ENCODE measurements at places on chromosomes 7 and 10.

- DNase-seq, result no peak
These were observed 112.8 kb upstream of the KMT2E start for GRCh38 chr7:104901240-104901619.

GRCh38 chr7:55555160-55555559, 17.1 kb downstream of the VOPP1 start:
- DNase-seq, result no peak

DNA sequence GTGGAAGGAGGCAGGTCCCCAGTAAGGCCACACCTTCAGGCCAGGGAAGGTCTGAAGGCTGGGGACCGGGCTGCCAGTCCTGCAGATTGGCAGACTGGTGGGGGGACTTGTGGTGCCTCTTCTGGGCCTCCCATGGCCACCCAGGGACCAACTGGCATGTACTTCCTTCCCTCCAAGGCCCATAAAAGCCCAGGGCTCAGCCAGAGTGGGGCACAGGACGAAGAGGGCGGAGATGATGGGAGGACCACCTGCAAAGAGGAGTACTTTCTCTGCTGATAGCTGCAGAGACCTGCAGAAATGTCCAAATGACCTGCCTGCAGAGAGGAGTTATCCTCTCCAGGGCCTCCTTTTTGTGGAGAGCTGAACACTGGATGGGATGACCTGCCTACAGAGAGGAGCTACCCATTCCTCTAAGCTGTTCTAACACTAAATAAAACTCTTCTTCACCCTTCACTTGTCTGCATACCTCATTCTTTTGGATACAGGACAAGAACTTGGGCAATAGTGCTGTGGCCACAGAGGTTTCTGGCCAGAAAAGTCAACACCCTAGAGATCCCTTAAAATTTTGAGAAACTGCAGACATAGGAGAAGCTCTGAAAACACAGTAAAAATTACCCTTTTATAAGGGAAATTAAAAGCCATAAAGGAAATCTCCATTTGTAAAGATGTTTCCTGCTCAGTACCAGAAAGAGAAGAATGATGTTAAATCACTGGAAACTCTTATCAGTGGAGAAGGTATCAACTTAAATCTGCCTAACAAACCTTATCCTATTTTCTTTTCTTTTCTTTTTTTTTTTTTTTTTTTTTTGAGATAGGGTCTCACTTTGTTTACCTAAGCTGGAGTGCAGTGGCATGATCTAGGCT, 20.7 kb upstream of the PRF1 start:
- no peak for DNase-seq

DNA sequence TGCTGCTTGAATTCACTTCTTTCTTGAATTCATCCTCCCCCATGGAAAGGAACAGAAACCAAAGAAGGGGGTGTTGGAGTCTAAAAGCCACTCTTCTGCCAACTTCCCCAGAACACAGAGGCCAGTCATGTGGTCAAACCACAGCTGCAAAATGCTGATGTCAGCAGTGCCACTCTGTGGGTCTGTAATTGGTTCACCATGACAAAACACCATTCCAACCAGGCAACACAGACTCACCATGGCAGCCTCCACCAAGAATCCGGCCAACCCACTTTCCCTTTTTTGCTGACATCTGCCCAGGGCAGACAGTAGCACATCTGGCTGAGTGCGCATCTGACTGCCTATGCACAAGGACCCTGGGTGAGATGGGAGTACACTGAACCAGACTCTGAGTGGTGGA, 16.8 kb downstream of the OSBPL3 start:
- no peak for DNase-seq

DNA sequence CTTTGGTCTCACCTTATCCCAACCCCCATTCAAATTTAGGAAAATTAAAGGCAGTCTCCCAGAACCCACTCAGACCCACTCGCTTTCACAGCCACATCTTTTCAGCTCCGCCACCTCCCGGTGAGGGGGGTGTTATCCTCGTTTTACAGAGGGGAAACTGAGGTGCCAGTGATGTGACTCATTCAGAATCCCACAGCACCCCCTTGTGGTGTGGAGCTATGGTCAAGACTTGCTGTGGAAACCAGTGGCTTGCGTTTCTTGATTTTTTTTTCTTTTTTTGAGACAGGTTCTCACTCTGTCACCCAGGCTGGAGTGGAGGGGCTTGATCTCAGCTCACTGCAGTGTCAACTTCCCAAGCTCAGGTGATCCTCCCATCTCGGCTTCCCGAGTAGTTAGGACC, 27.6 kb downstream of the SLC35G1 start:
- DNase-seq, result no peak

- DNase-seq, result no peak
These were observed 18.7 kb downstream of the FAM25A start for GRCh38 chr10:87038786-87039185.

- DNase-seq, result no peak
These were observed 78.8 kb downstream of the FAM13C start for GRCh38 chr10:59283456-59284091.

GRCh38 chr7:99409192-99409572, 413 bp downstream of the BUD31 start:
- no peak for DNase-seq

DNA sequence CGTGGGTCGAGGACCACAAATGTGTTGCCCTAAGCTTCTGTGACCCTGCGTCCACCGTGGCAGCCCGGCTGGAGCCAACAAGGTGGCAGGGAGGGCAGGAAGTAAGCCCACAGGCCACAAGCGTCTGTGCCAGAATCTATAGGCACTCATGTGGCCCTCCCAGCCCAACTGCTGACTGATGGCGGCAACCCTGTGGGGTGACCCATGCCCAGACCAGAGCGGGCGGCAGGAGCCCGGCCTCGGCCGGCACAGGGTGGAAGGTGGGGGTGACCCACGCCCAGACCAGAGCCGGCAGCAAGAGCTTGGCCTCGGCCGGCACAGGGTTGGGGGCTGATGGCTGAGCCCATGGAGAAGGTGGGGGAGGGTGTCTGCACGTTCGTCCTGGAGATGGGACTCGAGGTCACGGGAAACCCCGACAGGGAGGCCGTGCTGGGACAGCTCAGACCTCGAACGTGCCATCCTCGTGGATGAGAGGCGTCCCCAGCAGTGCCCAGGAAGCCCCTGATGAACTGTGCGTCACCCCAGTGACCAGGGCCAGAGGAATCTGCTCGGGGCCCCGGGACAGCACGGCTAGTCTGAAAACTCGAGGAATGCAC, 181.0 kb downstream of the ELFN1 start:
- DNase-seq, result no peak

DNA sequence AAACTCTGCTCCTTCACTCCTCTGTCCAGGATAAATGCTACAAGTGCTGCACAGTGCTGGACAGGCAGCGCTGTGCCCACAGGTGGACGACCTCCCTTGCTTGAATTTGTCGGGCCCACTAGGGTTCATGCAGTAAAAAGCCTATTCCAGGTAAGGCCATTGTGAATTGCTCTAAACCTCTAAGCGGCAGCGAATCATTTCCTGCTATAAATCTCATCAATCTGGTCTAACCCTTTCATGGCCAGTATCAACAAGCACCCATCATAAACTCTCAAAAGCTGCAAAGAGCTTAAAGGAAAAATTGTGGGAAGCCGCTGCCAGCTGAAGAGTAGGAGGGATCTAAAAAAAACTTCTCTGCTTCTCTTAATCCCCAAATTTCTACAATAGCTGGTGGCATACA, 134.2 kb downstream of the SLC25A13 start:
- no peak for DNase-seq

GRCh38 chr7:68724965-68725364, 873.3 kb upstream of the AUTS2 start:
- no peak for DNase-seq

DNA sequence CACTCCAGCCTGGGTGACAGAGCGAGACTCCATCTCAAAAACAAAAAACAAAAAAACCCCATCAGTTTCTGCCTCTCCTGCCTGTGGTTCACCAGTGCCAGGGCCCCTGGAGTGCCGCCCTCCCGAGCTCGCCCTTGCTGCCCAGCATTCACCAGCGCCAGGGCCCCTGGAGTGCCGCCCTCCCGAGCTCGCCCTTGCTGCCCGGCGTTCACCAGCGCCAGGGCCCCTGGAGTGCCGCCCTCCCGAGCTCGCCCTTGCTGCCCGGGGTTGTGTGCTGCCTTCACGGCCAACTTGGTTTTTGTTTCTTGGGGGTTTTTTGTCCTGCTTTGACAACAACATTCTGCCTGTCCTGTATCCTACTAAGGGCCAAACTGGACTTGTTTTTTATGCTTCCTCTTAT, 13.2 kb upstream of the GET4 start:
- no peak for DNase-seq

DNA sequence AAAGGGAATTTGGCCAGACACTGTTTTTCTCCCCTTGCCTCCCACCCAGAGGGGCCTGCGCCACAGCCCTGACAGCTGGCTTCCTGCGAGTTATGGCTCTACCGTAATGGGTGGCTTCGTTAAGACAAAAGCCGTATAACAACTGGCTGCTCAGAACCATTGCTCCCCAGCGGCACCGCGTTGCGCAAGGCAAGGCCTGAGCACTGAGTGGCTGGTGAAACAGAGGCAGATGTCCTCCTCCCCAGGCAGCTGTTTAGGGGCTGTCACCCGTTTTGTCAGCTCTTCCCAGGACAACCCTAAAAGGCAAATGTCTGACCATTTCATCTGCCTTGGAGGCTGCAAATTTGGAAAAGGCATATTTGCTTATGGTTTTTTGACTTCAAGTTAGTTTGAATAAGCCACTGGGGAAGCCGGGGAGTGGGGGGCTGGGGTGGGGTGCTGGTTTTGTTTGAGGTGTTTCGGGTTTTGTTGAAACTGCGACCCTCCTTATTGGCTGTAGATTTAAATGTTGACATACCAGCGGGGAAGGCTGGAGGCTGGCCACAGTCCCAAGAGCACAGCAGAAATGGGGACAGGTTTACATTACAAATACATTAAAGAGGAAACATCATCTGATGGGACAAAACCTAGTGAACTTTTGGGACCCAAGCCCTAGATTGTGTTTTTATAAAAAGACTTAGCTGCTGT, 681 bp upstream of the SPOCK2 start:
- DNase-seq, result no peak

GRCh38 chr10:10803278-10803677, 214.4 kb upstream of the CELF2 start:
- DNase-seq, result no peak

DNA sequence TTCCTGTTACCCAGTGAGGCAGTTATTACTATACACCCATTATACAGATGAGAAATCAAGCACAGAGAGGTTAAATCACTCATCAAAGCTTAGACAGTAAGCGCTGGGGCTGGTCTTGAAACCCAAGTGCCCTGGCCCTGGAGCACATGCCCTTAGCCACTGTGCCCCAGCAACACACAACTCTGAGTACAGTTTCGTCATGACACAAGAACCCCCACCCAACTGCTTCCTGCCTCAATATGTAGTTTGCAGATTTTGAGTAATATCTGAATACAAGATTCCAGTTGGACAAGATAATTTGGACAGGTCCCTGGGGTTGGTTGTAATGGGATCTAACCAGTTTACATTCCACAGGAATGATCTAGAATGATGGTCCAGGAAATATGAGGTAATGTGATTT, 62.8 kb downstream of the SH3PXD2A start:
- DNase-seq, result no peak

- no peak for DNase-seq
These were observed 6.5 kb downstream of the STAM start for GRCh38 chr10:17650416-17650815.

DNA sequence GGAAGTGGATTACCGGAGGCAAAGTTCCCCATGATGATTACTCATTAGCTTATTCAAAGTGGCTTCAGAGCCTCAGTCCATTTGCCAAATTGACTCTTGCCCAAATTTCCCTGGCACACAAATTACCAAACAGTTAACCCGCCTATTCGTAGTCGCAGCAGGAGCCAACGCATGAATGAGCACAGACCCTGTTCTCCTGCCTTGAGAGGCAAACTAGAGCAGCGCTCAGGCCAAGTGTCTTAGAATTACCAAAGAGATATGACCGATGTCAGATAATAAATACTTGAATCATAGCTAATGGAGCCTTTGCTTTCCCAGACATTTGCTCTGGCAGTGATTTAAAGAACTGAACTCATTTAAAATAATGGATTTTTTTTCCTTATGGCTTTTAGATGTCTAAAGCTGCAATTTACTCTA, 64.9 kb downstream of the CTTNBP2 start:
- no peak for DNase-seq

Measured in iPS DF 19.7 (cell line).